ENCODE measurements at places on chromosomes 5 and 9.
A peak's percentile ranks its signal among the peaks of the same experiment; 100 is the strongest.

GRCh38 chr9:14353222-14354056 lies 39.5 kb upstream of the NFIB start:
- DNase-seq: peak; percentile 65

- DNase-seq: no peak
These were observed 108.3 kb upstream of the TYRP1 start for GRCh38 chr9:12584656-12585522.

- no peak for DNase-seq
These were observed 115.5 kb upstream of the RUSC2 start for GRCh38 chr9:35374436-35374835.

GRCh38 chr9:125911861-125912644 lies 164.9 kb downstream of the PBX3 start:
- DNase-seq: no peak

- DNase-seq: no peak
These were observed 67.6 kb downstream of the GHR start for GRCh38 chr5:42490831-42491230.

- no peak for DNase-seq
These were observed 49.6 kb upstream of the UBAC1 start for GRCh38 chr9:136010615-136011361.

DNA sequence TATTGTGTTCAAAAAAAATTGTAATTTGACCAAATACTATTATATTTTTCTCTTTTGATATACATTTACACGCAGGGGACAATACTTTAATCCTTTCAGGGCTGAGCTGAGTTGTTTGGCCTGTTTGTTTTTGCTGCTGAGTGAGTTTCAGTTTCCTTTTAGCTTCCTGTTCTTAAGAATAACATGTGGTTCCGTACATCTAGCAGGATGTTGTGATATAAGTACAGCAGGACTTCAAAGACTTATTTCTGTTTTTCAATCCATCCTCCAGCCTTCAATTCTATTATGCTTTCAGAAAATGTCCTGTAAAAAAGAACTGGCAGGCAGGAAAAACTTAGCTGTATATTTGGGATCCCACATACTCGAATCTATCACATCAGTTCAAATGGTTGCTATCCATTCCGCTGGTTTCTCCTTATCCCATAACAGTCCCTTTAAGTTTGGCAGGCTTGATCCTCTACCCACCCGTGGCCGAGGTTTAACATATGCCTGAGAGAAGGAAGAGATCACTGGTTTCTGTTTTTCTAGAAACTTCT lies 1037.3 kb upstream of the ACO1 start:
- DNase-seq: no peak

GRCh38 chr9:73869264-73869663 lies 627.9 kb upstream of the RORB start:
- peak; percentile 4 for DNase-seq

GRCh38 chr9:89435071-89435823 lies 62.7 kb downstream of the SEMA4D start:
- DNase-seq: no peak
